ENCODE measurements at places on chromosomes 11 and 22.

DNA sequence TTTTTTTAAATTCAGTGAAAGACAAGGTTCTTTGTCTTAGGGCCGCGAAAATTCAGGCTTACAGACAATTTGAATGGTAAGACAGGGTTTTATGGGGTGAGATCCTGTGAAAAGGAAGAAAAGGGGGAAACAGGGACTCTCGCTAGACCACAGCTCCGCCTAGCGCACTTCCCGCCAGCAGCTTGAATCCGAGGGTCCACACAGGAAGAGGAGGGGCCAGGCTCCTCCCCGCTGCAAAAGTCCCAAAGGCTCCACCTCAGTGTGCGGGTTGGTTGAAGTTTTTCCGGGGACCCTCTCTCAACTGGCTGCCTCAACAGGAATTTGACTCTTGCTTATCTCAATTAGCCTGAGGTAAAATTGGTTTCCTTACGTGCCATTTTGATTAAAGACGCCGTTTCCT, 950.9 kb upstream of the CNTN5 start:
- no peak for DNase-seq

DNA sequence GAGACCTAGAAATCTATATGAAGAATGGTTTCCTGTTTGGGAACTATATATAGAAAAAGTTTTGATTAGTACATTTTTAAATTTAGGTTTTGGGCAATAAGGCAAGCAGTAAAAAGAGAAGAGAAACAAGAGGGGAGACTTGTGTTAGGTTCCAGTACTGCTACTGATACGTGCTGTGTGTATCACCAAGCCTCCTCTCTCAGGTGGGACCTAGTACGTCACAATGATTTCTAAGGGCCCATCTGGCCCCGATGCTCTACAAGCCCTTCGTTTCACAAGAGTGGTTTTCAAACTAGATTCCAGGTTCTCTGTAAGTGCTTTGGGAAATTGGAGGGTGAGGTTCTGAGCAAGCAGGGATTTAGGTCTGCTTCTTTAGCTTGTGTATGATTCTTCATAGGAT, 39.2 kb downstream of the USP35 start:
- DNase-seq: no peak

DNA sequence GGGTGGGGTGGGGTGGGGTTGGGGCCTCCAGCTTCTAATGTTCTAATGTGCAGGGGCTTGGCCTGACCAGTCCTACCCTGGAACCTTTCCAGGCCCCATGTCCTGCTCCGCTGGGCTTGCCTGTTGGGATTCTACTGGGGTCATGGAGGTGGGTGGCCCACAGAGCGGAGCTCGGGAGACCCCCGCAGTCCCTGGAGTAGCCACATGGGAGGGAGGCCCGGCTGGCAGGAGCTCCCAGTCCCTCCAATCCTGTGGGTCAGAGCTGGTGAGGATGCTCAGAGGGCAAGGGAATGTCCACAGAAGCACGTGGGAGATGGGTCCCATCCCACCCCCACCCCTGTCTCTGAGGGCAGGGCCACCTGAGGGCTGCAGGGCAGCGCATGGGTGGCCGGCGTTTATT, 2.9 kb downstream of the SEPTIN5 start:
- DNase-seq: no peak

GRCh38 chr22:42190274-42190673, 59.7 kb upstream of the CYP2D6 start:
- no peak for DNase-seq
